SK-N-MC (cell line): ENCODE measurements at places on chromosomes 13 and 19.

DNA sequence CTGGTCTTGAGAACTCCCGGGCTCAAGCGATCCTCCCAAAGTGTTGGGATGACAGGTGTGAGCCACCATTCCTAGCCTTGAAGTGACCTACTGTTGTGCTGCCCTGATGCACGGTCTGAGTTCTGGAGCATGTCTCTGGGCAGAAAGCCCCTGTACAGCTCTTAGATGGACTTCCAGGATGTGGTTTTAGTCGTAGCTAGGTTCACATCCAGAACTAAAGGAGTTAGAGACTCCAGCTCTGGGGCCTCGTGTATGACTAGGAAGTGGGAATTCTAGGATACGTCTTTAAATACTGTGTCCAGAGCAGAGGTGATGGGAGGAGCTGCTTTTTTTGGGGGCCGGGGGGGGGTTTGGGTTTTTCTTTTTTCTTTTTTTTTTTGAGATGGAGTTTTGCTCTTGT, 12.2 kb downstream of the UPF1 start:
- no peak for DNase-seq

GRCh38 chr19:30932854-30933253, 416.4 kb downstream of the TSHZ3 start:
- DNase-seq, result no peak

DNA sequence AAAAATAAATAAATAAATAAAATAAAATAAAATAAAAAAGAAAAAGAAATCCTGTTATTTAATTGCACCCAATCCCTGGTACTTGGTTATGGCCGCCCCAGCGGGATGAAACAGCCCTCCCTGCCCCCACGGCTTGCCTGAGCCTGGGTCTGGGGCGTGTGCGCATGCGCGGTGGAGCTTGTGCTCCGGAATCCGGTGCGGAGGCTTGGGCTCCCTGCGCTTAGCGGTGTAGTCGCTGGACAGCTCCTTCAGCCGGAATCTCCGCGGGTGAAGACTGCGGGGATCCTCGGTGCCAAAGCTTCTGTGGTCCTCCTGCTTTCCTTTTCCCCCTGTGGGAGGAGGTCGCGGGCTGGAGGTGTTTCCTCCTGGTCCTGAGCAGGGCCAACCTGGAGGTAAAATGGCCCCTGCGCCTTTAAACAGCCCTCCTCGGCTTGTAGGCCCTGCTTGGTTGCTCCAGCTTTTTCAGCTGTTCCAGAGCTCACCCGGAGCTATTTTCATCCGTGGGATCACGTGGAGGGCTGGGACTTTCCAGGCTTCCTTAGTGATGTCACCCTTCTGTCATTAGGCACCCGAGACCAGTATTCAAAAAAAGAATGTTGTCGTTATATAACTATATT, at the start of gene PLA2G4C:
TSS of gene PLA2G4C (minus strand) at position 468 of the 617 bp plus-strand sequence. CDS start 4,288 bp downstream, outside the sequence.
- peak; percentile 56 for DNase-seq

DNA sequence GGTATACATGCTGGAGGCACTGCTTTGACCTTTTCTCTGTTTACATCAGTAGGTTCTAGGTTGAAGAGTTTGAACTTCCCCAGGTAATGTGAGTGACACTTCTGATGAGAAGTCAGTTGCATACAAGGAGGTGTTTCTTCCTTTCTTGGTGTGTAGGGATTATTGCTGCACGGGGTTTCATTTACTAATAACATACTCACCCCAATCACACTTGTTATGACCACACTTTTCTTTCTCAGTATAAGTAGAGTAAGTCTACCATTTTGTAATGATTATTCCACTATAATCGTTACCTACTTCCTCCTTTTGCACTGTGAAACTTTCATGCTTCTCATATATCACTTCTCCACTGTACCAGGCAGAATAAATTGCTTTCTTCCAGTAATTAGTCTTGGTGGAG, 138.0 kb downstream of the TNFSF13B start:
- no peak for DNase-seq

DNA sequence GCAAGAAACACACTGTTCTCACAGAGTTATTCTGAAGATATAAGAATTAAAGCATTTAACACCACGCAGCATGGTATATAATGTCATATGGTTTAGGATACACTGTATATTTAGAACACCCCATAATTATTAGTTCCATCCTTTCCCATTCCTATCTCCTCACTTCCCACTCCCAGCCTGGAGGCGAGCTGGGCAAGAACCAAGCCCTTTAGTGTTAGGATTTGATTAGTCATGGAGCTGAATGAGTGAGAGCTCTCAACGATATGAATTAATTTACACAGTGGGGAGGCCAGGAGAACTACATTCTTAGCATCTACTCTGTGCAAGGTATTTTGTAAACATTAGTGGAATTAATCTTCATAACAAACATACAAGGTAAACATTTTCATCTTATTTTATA, 934.3 kb downstream of the DIAPH3 start:
- DNase-seq, result no peak

DNA sequence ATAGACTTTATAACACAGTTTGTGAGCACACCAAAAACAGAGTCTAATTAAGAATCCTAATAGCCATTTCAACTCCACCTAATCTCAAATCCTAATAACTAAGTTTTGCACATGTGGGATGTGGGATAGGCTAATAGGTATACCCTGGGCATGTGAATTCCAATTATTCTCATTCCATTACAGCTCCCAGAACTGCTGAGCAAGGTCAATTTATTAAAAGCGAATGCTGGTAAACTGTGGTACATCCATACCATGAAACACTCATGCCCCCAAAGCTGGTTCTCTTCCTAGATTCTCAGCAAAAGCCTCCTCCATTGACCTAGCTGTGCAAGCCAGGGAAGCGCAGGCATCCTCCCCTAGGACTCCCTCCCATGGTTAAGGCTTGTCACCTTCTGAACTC, 113.8 kb downstream of the USP12 start:
- no peak for DNase-seq

DNA sequence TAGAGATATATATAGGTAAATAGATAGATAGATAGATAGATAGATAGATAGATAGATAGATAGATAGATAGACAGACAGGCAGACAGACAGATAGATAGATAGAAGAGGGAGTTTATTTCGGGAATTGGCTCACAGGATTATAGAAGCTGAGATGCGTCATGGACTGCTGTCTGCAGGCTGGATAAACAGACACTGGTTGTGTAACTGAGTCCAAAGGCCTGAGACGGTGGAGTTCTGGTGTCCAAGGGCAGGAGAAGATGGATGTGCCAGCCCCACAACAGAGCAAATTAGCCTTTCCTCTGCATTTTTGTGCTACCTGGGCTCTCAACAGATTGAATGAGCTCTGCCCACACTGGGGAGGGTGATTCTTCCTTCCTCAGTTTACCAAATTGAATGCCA, 2.7 kb downstream of the CYP4F3 start:
- no peak for DNase-seq

GRCh38 chr13:53126841-53127245, 98.2 kb downstream of the OLFM4 start:
- no peak for DNase-seq

- DNase-seq, result no peak
These were observed 9.3 kb downstream of the ZIC5 start for GRCh38 chr13:99962242-99962641.

DNA sequence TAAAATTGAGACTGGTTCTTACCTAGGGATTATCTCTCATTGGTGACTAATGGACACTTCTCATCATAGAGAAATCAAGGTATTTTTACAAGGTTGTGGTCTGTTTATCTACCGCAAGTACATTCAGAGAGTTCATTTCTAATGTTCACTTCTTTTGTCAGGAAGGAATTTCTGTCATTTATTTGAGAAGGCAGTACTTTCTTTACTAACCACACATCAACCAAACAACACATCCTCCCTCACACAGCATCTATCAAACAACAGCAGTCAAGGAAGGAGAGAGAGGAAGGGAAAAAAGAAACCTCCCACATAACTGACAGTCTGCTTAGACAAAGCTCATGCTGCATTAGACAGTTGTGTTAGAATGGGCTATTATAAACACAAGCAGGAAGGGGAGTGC, 182.3 kb upstream of the KLF12 start:
- no peak for DNase-seq

GRCh38 chr19:29478578-29479565, 46.9 kb upstream of the VSTM2B start:
- no peak for DNase-seq

GRCh38 chr19:1089891-1090290, 5.3 kb downstream of the POLR2E start:
- DNase-seq, result no peak

DNA sequence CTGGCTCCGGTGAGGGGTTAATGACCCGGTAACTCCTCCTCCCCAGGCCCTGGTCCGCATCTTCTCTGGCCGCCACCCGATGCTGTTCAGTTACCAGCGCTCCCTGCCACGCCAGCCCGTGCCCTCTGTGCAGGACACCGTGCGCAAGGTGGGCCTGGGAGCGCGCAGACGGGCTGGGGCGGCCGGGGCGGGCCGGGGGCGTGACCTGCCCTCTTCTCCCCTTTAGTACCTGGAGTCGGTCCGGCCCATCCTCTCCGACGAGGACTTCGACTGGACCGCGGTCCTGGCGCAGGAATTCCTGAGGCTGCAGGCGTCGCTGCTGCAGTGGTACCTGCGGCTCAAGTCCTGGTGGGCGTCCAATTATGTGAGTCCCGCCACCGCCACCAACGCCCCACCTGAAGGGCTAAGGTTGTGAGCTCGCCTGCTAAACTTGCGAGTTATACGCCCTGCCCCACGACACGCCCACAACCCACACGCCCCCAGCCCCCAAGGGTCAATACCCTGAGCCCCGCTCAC, 10.4 kb downstream of the CPT1C start:
- DNase-seq, result no peak

GRCh38 chr13:44661936-44662335, 85.8 kb upstream of the TSC22D1 start:
- DNase-seq, result no peak

DNA sequence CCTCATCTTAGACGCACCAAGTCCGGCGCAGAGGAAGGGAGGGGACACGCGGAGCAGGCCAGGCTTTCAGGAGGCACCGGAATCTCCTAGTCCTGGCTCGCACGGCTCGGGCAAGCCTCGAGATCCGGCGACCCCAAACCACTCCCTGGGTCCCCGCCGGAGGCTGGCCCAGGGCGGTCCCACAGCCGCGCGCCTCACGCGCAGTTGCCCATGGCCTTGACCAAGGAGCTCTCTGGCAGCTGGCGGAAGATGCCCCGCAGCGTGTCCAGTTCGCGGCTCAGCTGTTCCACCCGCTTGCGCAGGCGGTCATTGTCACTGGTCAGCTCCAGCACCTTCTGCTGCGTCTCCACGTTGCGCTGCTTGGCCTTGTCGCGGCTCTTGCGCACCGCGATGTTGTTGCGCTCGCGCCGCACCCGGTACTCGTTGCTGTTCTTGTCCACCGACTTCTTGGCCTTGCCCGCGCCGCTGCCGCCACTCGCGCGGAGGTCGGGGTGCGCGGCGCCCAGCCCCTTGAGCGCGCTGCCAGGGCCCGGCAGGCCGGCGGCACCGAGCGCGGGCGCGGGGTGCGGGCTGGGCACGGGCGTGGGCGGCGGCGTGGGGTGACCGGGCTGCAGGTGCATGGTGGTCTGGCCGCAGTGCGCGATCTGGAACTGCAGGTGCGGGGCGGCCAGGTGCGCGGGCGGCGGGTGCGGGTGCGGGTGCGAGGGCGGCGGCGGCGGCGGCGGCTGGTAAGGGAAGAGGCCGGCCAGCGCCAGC, 1.0 kb downstream of the CEBPA start:
- no peak for DNase-seq

GRCh38 chr13:24713022-24713421, 32.8 kb downstream of the ATP12A start:
- no peak for DNase-seq

- no peak for DNase-seq
These were observed 32.7 kb downstream of the ALG5 start for GRCh38 chr13:36966404-36966803.

GRCh38 chr13:109415057-109415456, 371.3 kb downstream of the IRS2 start:
- DNase-seq, result no peak
